Right ventricle myocardium inferior (tissue), 1 donor: ENCODE measurements at places on chromosomes 2 and 18. TPM values are rescaled to one million over a fixed set of nuclear protein-coding genes. Genes with fewer than 3 reads are reported as not detected.

HRH4 gene
- 0.19 TPM for total RNA-seq

DLX1 gene
- total RNA-seq, result not detected

ARHGAP15 gene
- 4.2 TPM for total RNA-seq

IL36B gene
- total RNA-seq, result not detected

RAB31 gene
- total RNA-seq, result 11.7 TPM

LYPD6B gene
- not detected for total RNA-seq

PLGLB1 gene
- 1.4 TPM for total RNA-seq

CRYBA2 gene
- not detected for total RNA-seq

OSBPL6 gene
- 3.4 TPM for total RNA-seq

SYT4 gene
- total RNA-seq, result 1.2 TPM
